Substantia nigra (tissue), 51 donors: ENCODE measurements at places on chromosomes 12 and 14.

GRCh38 chr14:51547260-51547659 lies 104.5 kb upstream of the FRMD6 start:
- DNase-seq, result no peak

DNA sequence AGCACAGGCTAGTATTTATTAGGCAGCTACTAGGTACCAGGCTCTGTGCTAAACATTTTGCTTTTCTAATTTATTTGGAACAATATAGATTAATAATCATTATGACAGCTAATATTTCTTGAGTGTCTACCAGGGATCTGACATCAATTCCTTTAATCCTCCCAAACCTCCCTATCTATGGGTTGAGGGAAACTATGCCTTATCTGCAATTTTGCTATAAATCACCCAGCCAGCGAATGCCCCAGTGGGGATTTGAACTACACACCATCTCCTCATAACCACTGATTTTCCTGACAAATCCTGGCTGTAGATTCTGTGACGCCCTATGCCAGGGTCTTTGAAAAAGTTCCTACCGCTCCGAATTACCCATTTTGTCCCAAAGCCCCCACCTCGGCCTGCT lies 21.4 kb upstream of the PLEKHG3 start:
- DNase-seq, result no peak

DNA sequence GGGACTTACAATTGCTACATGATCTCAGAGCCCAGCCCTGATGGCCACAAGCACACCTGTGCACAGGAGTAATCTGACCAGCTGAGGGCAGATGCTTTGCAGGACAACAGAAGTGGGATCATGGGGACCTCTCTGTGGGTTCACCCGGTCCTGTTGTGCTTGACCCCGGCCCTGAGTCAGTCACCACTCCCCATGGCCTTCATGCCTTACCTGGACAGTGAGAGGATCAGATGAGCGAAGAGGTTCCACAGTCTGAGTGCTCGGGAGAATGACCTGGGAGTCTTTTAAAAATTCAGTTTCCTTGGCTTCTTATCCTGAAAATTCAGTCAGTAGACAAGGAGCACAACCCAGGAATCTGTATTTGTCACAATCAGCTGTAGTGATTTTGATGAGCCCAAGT lies 88.1 kb downstream of the NTF3 start:
- no peak for DNase-seq

DNA sequence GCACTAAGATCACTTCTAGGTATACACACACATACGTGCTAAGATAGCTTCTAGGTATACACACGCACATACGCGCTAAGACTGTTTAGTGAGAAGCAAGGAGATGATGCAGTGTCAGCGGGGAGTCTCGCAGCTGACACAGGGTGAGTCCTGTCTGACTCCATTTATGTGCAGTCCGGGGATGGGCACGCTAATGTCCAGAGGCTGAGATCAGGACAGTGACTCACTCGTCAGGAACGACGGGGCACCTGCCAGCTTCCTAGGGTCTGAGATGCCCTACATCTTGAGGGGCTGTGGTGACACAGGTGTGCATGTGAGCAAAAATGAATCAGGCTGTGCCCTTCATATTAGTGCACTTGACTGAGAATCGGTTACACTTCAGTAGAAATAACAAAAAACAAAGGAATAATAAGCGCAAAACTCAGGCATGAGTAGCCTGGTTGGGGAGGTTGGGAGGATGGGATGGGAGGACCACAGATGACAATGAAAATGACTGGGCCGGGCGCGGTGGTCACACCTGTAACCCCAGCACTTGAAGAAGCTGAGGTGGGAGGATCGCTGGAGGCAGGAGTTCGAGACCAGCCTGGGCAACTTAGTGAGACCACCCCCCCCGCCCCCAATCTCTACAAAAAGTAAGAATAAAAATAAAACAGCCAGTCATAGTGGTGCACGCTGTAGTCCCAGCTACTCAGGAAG lies 29.1 kb upstream of the ULK1 start:
- no peak for DNase-seq

GRCh38 chr12:96701856-96702255 lies 205.2 kb upstream of the NEDD1 start:
- DNase-seq, result no peak

DNA sequence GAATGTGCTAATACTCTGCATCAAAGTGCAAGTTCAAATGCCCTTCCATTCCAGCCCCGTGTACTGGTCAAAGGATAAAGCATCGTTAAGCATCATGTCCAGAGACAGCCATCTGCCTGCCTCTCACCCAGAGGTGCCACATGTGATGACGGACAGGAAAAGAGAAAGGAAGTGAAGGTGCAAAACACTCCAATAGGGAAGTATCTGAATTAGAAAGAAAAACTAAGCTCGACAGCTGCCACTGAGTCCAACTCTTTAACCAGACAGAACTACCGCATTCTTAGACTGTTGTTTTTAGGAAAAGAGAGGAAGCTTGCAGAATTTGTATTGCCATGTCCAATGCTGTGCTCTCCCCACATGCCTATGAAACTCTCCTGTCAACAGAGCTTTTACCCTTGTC lies 465.0 kb upstream of the SOX5 start:
- DNase-seq, result no peak

DNA sequence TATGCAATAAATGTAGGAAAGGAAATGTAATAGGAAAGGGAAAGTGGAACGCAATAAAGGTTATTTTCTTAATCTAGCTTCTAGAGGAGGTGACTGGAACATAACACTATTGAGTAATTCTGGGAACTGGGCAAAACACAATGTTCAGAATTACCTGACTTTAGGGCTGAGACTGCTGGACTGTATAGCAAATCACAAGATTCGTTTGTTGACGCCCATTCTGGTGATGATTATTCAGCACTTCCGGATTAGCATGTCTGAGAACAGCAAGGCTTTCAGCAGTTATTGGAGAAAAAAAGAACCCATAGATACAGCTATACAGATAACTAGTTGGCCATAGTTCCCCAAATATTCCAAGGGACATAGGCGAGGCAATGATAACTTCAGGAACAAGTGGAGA lies 2.3 kb upstream of the KLRD1 start:
- no peak for DNase-seq

GRCh38 chr12:104677441-104678089 lies 220.8 kb downstream of the CHST11 start:
- no peak for DNase-seq

- DNase-seq, result no peak
These were observed 11.1 kb downstream of the DCN start for GRCh38 chr12:91171476-91171875.

DNA sequence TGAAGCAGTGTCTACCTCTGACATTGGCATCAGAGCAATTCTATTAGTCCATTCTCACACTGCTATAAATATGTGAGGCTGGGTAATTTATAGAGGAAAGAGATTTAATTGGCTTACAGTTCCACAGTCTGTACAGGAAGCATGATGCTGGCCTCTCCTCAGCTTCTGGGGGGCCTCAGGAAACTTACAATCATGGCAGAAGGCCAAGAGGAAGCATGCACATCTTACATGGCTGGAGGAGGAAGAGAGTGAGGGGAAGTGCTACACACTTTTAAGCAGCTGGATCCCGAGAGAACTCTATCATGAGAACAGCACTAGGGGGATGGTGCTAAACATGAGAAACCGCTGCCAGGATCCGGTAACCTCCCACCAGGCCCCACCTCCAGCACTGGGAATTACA lies 25.7 kb upstream of the SEL1L start:
- no peak for DNase-seq

GRCh38 chr12:94263011-94263811 lies 114.8 kb downstream of the PLXNC1 start:
- no peak for DNase-seq

DNA sequence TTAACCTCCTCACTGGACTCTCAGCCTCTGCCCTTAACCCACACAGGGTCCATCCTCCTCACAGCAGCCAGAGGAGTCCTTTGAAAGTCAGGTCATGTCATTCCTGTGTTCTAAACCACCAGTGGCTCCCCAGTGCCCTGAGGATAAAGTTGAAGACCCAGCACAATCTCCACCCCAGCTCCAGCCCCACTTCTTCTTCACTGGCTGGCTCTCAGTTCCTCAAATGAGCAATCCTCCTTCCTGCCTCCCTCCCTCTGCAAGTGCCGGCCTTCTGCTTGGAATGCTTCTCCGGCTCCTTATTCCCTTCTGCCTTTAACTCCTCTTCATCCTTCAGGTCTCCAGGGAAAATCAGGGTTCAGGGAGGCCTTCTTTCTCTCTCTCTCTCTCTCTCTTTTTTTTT lies 32.0 kb upstream of the SPPL3 start:
- DNase-seq, result no peak

- DNase-seq, result no peak
These were observed 210.6 kb upstream of the RTL1 start for GRCh38 chr14:101113835-101114725.

DNA sequence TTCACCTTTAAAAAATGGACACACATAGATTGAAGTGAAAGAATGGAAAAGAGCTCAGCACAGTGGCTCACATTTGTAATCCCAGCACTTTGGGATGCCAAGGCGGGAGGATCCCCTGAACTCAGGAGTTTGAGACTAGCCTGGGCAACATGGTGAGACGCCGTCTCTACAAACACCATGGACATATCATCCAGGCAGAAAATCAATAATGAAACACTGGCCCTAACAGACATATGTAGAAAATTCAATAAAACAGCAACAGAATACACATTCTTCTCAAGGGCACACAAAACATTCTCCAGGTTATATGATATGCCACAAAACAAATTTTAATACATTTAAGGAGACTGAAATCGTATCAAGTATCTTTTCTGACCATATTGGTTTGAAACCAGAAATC lies 7.4 kb downstream of the WASHC3 start:
- no peak for DNase-seq

DNA sequence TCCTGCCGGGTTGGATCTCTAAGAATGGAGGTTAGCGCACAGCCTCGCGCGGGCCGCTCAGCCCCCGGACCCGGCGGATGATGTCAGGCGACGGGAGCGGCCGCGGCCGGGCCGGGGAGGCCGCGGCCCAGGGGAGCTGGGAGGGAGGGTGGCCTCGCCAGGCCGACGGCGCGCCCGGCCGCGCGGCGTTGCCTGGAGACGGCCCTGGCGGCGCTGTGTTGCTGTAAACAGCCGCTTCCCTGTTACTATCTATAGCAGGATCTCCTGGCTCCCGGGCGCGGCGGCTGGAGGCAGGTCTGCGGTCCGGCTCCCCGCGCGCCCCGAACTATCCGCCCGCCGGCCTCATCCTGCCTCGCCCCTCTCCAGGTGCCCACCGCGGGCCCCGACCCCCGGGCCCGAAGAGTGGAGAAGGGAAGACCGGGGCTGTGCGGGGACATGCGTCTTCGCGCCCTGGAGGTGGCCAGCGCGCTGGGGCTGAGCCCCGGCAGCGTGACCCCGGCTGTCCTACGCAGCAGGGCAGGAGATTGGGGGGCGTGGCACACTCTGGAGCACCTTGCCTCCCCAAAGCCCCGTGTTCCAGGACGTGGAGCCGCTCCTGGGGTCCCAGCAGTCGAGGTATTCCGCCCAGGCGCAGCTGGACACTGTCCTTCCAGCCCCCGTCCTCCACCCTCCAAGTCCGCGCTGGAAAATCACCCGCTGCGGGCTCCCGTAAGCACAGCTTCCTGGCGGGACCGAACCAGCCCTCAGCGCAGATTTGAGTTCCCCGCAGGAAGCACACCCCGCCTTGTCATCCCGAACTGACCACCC lies 1.4 kb upstream of the FOS start:
- peak; percentile 93 for DNase-seq

DNA sequence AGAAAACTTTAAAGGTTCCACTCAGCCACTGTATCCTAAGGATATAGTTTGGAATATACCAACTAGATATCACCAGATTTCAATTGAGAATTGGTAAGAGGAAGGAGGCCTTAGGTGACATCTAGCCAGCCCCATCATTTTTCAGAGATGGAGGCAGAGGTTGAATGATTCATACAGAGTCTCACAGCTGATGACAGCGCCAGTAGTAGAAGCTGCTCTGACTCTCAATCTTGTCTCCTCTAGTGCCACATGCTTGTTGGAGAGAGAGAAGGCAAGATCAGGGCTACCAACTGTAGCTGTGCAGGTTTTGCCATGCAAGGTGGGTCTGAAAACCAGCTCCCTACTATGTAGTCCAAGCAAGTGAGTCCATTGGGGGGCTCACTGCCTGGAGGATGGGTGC lies 6.1 kb downstream of the FRMD6 start:
- no peak for DNase-seq

- DNase-seq, result no peak
These were observed 15.3 kb downstream of the PDE3A start for GRCh38 chr12:20383612-20384011.

DNA sequence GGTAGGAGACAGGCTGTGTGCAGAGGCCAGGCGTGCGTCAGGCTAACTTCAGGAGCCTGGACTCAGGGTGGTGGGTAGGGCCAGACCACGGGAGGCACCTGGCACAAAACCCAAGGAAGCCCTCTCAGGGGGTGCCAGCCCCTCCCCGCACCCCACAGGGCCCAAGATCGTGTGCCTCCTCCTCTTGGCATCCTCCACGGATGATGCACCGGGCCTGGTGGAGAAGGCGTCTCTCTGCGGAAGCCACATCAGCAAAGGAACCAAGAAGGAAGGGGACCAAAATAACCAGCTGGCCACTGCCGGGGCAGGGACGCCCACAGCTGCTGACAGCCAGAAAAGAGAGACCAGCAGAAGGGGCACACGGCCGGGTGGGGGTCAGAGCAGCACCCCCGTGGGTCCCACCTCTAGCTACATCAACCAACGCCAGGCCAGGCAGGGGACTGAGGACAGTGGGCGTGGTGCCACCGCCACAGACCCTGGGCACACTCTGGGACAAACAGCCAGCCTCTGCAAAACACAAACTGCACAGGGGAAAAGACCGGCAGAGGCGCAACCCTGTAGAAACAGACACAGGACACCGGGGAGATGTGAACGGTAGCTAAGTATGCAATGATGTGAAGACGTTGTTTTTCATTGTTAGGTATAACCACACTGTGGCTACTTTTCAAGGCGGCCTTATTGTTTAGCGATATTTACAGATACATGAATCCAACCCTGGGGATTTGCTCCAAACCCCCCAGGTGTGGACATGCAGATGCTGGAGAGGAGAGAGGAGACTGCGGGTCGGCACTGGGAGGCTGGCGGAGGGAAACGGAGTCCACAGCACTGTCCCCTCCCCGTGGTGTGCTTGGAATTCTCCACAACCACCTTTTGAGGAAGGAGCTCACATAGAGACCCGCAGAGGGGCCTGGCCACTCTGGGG lies 26.1 kb upstream of the C14orf180 start:
- DNase-seq, result no peak

GRCh38 chr14:72742838-72743195 lies 151.1 kb downstream of the DPF3 start:
- no peak for DNase-seq
